ENCODE measurements at places on chromosomes 4 and X.
A peak's percentile ranks its signal among the peaks of the same experiment; 100 is the strongest.

GRCh38 chr4:29014555-29014954, 1705.6 kb upstream of the PCDH7 start:
- no peak for DNase-seq

DNA sequence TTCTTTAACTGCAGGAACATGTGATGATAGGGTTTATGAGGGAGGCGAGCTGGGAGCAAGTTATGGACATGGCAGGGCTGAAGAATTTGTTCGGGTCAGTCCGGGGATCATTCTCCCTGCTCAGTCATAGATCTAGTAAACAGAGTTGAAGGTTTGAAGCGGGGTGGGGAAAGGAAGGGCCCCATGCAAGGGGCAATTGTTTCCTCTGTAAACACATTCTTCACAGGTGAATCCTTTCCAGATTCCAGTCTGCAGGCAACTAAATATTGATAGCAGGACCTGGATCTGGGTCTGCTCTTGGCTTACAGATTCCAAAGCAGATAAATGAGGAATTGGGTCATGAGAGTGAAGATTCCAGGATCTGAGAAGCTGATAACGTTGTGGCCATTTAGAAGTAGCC, 44.3 kb upstream of the ARHGAP24 start:
- no peak for DNase-seq

DNA sequence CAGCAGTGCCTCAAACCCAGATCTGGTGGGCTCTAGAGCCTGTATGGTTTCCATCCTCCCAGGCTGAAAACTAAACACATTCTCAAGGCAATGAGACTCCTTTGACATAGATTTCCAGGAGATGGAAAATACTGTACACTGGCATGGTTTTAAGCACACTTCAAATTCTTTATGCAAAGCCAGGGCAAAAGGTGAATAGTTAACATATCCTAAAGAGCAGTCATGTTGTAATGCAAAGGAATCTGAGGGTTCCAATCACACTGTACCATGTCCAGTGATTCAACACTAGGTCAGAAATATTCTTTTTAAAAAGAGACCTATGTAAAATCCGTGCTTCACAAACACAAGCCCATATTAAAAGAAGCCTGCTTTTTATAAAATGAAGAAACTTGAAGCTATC, 195.3 kb downstream of the QDPR start:
- no peak for DNase-seq

DNA sequence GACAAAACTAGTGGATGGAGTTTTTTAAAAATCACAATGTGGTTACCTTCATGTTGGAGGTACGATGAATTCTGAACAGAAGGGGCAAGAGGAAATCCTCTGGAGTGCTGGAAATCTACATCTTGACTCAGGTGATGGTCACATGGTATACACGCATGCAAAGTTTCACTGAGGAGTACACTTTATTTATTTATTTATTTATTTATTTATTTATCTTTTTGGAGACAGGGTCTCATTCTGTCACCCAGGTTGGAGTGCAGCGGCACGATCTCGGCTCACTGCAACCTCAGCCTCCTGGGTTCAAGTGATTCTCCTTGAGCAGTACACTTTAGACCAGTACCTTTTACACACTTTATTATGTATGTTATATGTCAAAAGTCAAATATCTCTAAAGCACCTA, 645.7 kb upstream of the DIPK2B start:
- no peak for DNase-seq

DNA sequence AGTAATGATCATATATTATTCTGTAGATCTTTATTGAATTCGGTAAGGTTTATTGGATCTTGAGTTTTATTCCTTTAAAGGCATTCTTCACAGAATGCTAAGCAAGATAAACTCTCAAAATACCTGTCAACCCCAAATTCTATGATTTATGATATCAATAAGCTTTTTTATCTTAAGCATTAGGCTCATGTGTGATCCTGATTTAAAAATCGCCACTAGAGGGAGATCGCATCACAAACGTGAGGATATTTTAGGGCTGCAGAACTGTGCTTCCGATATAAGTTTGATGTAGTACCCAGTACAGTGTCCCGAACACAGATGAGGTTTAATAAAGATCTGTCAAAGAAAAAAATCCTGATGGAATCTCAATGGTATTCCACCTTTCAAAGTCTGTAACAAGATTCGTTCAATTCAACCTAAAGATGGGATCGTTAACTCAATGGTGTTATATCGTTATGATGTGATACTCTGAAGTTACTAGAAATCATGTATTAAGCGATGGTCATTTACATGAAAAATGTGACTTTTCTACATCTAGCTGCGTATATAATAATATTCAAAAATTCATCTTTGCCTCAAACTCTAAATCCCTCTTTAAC, 169.0 kb downstream of the CORIN start:
- peak; percentile 76 for DNase-seq

- no peak for DNase-seq
These were observed 93.4 kb downstream of the SPCS3 start for GRCh38 chr4:176413171-176413570.

- DNase-seq: no peak
These were observed 18.0 kb downstream of the CLCN4 start for GRCh38 chrX:10174810-10175209.

GRCh38 chrX:79270401-79270800, 96.7 kb downstream of the ITM2A start:
- DNase-seq: no peak

DNA sequence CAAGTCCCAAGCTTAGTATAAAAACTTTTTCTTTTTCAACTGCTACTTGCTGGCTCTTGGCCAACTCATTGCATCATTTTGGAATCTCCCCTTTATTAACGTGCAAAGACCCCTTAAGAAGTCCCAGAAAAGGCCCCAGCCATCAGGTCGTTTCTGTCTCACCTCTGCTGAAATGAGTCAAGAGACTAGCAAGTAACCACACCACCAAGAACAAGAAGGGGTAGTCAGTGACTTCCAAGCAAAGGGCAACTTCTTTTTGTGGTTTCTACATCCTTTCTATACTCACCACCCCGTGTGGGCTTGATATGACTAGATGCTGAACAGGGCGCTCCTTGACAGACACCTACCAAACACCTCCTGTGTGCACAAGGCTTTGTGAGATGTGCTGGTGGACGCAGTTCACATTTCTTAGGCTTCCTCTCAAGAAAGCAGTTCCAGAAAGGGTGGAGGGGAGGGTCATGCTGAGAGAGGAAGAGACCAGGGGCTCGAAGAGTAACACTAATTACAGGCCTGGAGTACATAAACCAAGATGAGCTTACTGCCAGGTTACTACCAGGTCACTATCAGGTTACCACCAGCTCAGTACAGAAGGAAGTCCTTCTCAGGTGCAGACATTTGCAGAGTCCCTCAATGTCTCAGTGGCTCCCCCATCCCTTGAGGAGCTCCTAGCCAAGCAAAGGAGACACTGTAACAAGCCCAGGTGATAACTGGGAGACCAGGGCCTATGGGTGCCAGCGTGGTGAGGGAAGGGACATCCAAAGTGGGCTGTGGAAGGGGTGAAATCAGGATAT, 19.3 kb downstream of the JAKMIP1 start:
- no peak for DNase-seq

DNA sequence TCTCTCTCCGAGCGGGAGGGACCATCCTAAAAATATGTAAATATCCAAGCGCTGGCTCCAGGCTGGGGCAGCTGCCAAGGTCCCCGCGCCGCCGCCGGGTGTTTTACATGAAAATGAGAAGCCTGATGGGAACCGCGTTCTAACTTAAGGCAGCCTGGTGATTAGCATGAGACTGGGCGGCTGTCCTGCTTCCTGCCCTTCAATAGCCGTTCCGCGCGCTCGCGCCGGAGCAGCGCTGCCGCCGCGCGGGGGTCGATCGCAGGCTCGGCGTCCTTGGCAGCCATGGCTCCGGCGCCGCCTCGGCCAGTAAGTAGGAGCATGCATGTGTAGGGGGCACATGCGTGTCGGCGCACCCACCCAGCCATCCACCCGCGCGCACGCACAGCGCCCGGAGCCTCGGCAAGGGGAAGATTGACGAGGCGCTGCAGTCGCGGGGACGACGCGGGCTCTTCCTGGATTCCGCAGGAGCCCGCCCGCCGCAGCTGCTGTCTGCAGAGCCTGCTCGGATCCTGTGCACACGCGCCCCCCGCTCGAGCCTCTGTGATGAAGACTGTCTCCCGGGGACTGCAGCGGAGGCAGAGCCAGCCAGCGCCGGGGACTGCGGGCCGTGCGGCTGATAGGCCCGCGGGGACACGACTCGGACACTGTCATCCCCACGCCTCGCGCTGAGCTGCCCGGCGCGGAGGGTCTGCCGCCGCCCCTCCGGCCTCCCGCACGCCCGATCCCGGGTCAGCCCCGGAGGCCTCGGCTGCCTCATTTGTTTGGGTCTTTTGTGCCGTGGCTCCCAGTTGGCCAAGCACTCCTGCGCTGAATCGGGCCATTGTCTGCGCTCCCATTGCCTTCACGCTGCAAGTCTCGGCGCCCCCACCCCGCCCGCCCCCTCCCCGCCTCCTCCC, 734 bp downstream of the STOX2 start:
- DNase-seq: peak; percentile 46

DNA sequence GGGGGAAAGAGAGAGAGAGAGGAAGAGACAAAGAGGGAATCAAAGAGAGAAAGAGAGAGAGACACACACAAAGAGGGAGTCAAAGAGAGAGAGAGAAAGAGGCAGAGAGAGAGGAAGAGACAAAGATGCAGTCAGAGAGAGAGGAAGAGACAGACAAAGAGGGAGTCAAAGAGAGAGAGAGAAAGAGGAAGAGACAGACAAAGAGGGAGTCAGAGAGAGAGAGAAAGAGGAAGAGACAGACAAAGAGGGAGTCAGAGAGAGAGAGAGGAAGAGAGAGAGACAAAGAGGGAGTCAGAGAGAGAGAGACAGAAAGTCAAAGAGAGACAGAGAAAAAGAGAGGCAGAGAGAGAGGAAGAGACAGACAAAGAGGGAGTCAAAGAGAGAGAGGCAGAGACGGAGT, 45.5 kb downstream of the MAGEA9 start:
- no peak for DNase-seq

- no peak for DNase-seq
These were observed 40.1 kb upstream of the MSANTD1 start for GRCh38 chr4:3208826-3209225.

GRCh38 chr4:186932631-186933187, 209.1 kb upstream of the FAT1 start:
- DNase-seq: no peak

- DNase-seq: no peak
These were observed 8.3 kb downstream of the HCCS start for GRCh38 chrX:11119313-11119943.

GRCh38 chrX:20712811-20713210, 446.1 kb upstream of the RPS6KA3 start:
- no peak for DNase-seq

GRCh38 chr4:47913861-47914219, 543 bp downstream of the NFXL1 start:
- DNase-seq: peak; percentile 20

DNA sequence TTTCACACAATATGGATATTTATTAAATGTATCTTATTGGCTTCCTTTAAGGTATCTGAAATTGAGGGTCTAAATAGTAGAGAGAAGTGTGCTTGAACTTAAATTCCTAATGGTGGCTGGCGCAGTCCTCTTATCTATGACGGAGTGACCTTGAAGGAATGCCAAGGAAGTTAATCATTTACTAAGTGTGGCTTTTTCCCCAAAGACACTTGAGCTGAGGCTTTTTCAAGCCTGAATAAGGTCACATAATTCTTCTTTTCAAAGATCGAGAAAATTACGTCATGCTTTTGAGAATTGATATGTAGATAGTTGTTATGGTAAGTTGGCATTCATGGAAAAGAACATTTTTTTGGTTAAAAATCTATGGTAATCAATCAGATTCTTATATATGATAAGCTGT, 11.7 kb upstream of the PRPS2 start:
- DNase-seq: no peak

DNA sequence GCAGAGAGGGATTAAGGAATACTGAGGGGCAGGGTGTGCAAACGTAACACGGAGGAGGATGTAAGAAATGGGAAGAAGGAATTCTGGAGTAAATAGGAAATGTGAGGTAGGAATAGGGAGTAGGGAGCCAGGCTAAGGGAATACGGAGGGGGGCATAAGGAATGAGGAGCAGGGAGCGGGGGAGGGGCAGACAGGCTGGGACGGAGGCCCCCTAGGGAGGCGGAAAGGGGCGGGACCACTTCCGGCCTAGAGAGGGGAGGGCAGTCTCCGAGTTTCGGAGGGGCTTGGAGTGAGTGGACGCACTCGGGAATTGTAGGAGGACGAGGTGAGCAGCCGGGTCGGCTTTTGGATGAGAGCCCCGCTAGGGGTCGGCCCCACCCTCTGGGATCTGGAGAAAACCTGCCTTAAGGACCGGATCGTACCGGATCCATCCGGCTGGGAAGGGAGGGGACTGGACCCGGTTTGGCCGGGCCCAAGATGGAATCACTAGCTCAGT, 612 bp downstream of the MAGED2 start:
- peak; percentile 47 for DNase-seq

- DNase-seq: no peak
These were observed 126.8 kb upstream of the MAMLD1 start for GRCh38 chrX:150236327-150236726.

DNA sequence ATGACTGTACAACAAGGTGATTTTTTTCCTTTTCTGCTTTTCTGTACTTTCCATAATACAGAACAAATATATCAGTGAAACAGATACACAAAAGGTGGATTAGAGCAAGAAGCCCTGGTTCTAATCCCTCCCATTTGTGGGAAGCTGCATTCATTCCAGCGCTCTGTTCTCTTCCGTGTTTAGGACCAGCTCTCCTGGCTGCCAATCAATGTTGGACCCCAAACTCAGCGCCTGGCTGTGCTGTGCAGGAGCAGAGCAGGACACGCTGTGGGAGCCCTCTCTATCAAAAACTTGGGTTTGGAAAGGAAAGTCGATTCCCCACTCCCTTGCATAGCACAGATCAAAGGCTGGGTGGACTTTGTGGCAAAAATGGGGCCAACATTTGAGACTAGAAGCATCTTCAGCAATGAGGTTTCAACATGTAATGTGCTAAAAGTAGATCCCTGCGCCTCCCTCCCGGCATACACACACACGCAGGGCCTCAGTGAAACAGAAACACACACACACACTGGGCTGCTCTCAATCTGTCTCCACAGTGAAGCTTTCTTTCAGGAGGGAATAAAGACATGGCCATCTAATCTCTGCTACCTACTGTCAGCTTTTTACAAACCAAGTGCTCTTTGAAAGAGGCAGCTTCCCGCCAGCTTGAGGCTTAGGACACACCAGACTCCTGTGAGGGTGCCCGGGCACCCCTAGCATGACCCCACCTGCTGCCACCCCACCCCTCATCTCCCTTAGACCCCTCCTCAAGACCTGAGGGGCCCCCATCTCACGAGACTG, 12.2 kb downstream of the WDR1 start:
- no peak for DNase-seq

GRCh38 chr4:138003248-138003647, 238.9 kb downstream of the SLC7A11 start:
- no peak for DNase-seq

Data from NCI-H2081 (cell line).